ENCODE measurements at places on chromosomes 7 and 10.

GRCh38 chr7:12244129-12244528 is 33.0 kb downstream of the TMEM106B start:
- peak; percentile 3 for DNase-seq

- DNase-seq: peak; percentile 73
These were observed 372 bp upstream of the TMEM130 start for GRCh38 chr7:98870121-98870651.

- no peak for DNase-seq
These were observed 560.2 kb downstream of the DNAJB6 start for GRCh38 chr7:157896774-157897555.

DNA sequence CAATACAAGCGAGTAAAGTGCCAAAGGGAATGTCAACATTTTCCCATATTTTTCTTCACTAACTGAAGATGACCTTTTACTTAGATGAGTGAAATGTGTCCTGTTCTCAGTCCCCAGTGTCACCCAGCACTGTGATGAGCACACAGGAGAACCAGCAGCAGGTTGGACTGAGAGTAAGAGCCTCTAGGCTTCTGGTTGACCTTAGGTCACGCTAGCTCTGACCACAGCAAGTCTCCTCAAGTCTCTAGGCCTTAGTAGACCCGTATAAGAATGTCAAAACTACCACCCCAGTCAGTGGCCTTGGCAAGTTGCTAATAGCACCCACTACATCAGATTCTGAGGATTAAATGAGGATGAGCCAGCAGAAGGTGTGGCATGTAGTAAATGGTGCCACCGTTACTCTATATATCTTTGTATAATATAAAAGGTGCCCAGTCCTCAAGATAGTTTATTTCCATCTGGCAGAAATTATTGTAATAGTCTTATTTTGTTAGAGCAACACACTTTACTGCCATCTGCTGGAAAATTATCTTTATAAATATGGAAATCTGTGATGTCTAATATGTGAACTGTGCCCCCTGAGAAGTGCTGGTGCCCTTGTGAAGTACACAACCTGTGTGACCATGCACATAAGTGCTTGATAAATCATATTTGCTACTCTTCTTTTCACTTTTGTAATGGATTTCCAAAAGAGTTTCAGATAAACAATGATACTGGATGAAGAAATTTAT is 75.7 kb downstream of the SPAG6 start:
- DNase-seq: peak; percentile 21

DNA sequence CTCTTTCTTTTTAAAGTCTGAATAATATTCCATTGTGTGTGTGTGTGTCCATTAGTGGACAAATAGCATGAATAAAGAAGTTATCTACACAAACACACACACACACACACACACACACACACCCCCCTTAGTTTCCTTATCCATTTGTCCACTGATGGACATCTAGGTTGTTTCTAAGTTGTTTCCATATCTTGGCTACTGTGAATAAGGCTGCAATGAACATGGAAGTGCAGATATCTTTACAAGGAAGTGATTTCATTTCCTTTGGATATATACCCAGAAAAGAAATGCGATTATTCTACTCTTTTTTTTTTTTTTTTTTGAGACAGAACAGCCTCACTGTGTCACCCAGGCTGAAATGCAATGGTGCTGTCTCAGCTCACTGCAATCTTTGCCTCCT is 113.5 kb downstream of the MBL2 start:
- DNase-seq: no peak

- no peak for DNase-seq
These were observed 40.4 kb downstream of the PROSER2 start for GRCh38 chr10:11863353-11864109.

DNA sequence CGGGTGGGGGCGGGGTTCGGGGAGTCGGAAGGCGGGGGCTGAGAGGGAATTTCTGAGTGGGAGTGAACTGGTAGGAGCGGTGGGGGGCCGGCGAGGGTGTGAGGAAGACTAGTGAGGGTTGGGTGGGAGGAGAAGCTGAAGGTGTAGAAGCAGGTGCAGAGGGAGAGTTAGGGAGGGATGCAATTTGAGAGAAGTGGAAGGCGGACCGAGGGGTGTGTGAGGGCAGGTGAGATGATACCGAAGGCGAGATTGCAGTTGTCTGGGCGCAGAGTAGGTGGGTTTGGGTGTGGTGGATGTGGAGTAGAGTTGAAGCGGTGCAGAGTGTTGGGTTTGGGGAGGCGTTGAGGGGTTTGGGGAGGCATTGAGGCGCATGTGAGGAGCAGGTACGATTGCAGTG is 643 bp downstream of the KAT6B start:
- no peak for DNase-seq

DNA sequence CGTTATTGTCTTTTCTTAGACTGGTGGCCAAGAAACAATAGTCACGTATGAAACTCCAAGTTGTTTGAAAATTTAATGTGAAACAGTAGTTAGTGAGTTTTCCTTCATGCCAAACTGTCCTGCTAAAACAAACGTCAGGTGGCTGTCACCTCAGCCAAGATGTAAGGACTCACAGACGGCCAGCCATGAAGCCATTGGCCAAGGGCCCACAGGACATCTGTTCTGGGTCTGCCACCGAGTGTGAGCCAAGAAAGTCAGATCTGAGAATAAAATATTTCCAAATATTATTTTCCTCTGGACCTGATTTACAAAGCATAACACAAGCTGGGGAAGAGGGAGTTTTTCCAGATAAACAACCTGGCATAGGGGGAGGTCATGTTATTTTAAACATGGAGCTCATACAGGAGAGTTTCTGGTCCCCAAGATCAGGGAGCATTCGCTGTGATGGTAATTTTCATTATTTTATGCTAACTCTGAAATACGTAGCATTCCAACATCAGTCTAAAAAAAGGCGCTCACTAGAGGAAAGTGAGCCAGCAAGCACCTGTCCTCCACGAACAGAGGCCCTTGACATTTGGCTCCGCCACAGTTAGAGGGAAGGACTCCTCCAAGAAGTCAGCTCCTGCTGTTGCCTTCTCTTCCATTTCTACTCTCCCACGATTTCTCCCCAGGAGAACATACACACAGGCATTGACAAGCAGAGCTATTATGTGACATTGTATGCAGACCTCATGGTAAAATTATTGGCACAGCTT is 38.9 kb upstream of the LANCL2 start:
- DNase-seq: no peak

GRCh38 chr7:111025006-111025405 is 65.9 kb upstream of the LRRN3 start:
- no peak for DNase-seq

DNA sequence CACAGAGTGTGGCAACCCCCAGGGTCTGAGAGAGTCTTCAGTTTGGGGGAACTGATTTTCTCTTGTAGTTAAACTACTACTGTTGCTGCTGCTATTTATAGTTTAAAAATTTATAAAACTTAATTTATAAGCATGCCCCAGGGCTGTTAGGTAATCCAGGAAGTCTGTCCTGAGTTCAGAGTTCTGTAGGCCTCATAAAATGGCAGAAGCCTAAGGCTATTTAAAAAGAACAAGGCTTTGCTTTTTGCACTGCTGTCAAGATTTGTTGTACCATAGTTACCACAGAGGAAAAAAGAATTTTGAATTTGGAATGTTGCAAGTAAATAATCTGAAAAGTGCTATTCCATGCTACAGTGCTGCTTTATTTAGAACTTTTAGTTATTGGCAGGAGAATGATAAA is 66.1 kb downstream of the AGK start:
- no peak for DNase-seq

DNA sequence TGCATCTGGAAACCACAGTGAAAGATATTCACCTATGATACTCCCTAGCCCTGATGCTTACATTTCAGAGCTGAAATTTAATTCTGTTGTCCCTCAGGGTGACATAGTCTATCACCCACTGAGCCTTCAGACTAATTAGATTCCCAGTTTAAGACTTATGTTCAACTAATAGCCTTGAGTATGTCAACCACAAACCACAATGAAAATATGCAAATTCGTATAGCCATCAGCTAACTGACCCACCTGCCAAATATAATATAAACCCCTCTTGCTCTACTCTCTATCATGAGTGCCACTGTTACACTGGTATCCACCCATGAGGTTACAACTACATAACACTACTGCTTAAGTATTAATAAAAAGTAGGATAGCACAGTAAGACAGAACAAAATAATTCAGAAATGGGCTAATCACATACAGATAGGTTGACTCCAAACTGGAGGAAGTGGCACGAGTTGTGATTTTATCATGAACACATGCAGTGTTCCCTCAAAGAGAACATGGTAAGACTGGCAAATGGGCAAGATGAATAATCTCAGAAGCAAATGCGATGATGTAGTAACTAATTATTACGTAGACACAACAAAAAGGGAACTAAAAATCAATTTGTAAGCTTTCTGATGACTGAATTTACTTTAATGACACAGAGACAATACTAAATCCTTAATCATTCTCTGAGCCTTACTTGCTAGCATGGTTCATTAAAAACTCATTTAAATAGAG is 290.6 kb downstream of the PARD3 start:
- no peak for DNase-seq

DNA sequence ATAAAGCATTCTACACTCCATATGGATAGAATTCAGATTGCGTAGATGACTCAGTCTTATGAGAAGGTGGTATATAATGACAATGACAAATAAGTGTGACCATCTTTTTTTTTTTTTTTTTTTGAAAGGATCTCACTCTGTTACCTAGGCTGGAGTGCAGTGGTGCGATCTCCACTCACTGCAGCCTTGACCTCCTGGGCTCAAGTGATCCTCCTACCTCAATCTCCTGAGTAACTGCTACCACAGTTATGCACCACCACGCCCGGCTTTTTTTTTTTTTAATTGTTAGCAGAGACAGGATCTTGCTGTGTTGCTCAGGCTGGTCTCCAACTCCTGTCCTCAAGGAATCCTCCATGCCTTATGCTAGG is 43.2 kb upstream of the NRP1 start:
- no peak for DNase-seq

GRCh38 chr7:80428161-80429054 is 83.5 kb downstream of the GNAT3 start:
- DNase-seq: peak; percentile 61

- no peak for DNase-seq
These were observed 4.1 kb downstream of the KLF6 start for GRCh38 chr10:3780771-3781467.

GRCh38 chr10:93039721-93040120 is 20.9 kb upstream of the CYP26C1 start:
- peak; percentile 67 for DNase-seq

DNA sequence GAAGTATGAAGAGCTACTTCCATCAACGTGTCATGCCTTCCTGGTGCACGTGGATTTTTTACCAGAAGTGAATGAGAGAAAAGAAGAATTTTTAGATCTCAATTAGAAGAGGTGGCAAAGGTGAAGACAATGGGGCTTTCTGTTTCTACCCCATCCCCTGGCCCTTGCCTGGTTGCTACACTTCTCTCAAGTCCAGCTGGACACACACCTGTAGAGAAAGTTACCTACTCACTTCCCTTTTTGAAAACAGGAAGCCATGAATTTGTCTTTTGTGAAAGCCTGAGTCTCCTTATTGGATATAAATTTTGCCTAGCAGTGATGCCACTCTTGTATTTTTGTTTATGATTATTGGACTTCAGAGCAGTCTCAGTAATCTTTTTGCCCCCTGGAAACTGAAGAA is 142.9 kb upstream of the AKR1E2 start:
- DNase-seq: no peak

- DNase-seq: no peak
These were observed 79.9 kb downstream of the ADD3 start for GRCh38 chr10:110087682-110088081.

DNA sequence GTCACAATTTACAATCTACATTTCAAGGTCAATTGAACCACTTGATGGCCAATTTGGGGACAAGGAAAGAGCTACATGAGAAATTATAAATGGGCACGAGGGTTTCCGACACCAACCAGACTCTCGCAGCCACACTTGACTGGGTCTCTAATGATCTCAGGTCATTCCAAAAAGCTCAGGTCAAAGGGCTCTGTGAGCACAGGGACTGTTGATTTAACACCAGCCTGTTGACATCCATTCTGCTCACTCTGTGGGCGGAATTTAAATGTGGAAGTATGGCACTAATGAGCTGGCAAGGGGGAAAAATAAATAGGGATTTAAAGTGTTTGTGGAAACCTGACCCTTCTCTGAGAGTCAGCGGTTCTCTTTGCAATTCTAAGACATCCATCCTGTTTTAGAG is 810.7 kb upstream of the AUTS2 start:
- no peak for DNase-seq

- DNase-seq: no peak
These were observed 136.1 kb downstream of the ICA1 start for GRCh38 chr7:8125680-8126444.

- peak; percentile 31 for DNase-seq
These were observed 304.5 kb upstream of the NFE2L3 start for GRCh38 chr7:25847336-25848070.

GRCh38 chr7:7432979-7433378 is 102.7 kb downstream of the COL28A1 start:
- DNase-seq: no peak

DNA sequence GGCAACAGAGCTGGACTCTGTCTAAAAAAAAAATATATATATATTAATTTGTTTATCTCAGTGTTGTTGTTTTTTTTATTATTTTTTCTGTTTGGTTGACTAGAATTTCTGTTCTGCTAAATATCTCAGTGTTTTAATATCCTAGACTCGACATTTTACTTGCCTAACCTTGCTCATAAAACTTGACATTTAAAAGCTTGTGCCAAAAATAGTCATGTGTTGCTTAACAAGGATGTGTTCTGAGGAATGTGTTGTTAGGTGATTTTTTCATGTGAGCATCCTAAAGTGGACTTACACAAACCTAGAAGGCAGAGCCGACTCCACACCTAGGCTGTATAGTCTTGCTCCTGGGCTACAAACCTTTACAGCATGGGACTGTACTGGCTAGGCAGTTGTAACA is 23.1 kb downstream of the NRBF2 start:
- no peak for DNase-seq

DNA sequence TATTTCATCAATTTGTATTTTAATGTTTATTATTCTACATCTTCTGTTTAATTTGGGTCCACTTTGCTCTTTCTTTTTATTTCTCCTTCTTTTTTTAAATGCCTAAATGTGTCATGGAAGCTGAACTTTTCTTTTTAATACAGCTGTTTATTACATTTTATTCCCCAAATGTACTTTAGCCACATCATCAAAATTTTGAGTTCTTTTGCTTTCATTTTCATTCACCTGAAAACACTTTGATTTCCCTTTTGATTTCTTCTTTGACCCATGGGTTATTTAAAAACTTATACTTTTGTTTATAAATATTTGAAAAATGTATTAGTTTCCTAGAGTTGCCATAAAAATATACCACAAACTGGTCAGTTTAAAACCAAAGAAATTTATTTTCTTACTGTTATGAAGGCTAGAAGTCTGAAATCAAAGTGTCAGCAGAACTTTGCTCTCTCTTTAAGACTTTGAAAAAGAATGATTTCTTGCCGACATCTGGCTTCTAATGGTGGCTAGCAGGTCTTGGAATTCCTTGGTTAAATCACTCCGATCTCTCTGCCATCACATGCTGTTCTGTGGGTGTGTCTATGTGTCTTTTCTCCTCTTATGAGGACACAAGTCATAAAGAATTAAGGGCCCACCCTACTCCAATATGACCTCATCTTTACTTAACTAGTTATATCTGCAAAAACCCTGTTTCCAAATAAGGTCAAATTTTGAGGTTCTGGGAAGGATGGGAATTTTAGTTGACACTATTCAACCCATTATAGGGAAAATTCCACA is 225.5 kb downstream of the ANKRD7 start:
- no peak for DNase-seq

Data from AG08395 (cell line).